Fibroblast of pulmonary artery (primary cell): ENCODE measurements at places on chromosomes 4 and X.

GRCh38 chrX:16063141-16063540 lies 60.2 kb upstream of the GRPR start:
- no peak for DNase-seq

DNA sequence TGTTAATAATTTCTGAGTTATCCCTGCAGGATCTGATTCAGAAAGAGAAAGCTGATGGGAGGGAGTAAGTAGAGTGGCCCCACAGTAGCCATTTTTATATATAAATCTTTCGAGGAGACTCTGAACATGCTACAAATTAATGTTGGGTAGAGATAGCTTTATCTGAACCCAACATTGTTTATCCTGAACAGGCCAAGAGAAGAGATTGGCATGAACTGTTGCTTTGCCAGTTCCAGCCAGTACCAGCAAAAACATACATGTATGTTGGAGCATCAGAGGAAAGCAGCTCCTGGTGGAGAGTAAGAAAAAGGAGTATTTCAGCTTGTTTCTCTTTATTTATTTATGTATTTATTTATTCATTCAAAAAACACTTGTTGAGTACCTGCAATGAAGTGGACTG lies 1.6 kb downstream of the MAOA start:
- no peak for DNase-seq

DNA sequence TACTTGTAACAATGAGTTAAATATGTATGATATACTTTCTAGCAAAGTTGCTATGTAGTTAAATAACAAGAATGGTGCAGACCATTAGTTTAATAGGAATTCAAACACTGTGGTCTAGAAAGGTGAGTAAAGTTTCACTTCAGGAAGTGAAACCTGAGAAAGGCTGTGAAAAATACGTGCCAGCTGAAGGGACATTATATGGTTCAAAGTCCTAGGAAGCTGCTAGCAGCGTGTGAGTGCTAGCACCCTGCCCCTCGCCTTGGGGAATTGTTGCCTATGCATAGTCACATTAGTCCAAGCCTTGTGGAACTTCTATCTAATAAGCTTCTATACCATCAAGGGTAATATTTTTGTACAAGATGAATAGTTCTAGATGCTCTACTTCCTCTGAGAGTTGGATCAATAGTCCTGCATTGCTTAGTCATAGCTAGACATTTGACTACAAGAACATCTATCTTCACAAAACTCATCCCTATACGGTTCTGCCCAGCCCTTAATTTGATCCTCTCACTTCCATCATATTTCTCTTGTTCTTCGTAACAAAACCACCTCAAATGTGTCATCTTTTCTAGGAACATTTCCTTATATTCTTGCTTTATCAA lies 45.8 kb upstream of the ARSJ start:
- DNase-seq: no peak

DNA sequence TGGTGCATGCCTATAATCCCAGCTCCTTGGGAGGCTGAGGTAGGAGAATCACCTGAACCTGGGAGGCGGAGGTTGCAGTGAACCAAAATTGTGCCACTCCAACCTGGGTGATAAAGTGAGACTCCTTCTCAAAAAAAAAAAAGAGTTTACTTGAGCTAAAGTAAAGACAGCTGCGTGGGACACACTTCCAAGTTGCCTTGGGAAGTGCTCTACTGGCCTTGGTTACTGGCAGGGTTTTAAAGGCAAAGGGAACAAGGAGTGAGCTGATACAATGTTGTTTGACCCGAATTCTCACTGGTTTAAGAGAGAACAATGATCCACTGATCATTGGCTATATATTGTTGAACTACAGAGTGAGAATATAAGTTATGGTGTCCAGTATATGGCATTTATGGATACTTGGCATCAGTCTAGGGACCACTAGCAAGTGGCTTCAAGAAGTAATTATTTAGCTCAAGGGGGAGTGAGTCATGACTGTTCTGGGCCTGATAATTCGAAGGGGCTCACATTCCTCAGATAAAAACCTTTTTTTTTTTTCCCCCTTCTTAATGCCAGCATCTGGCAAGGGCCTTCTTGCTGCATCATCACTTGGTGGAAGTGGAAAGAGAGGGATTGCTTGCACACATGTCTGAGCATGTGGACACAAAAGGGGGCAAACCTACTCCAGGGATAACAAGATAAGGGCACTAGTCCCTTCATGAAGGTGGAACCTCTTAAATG lies 32.3 kb downstream of the GRK4 start:
- peak; percentile 5 for DNase-seq

DNA sequence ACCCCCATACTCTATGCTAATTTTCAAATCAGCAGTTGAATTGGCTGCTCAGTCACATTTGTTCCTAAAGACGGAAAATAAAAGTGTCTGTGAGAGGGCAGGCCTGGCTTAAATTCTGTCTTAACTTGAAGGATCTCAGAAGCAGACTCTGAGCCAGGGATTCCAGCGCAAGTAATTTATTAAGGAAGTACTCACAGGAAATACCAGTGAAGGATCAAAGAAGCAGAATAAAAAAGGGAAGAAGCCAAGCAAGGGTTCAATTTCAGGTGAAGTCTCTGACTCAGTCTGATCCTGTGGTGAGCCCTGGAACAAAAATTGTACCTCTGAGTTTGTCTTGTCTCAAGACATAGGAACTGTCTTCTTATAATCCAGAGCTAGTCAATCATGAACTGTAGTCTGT lies 52.2 kb downstream of the IL1RAPL1 start:
- DNase-seq: peak; percentile 9

DNA sequence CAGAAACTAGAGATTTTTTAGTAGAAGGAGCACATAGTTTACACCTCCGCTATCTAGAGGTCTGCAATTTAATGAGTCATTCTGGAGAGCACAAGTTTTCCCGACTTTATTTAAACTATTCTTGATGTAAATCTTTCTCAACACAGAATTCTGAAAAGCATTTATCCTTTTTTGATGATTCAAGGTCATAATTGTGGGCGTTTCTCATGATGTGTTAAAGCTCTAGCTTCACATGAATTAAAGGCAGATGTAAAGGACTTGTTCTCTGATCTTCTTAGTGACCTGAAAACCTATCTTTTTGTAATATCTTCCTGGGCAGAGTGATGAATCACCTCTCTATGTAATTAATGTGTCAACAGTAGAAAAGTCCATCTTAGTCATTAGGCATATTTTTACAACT lies 128.8 kb downstream of the COMMD8 start:
- DNase-seq: peak; percentile 6

DNA sequence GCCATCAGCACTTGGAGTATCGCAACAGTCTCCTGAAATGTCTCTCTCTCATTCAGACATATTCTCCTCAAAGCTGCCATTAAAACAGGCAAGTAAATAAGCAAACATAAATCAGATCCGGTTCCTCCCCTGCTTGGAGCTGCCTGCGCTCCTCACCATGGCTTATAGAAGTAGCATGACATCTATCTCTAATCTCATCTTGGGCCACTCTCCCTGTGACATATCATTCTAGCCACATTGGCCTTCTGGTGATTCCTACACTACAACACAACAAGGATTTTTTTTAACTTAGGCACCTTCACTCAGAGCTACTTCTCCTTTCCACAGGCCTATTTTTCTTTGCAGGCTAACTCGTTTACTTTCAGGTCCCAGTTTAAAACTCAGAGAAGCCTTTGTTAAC lies 387.9 kb downstream of the ARHGAP24 start:
- no peak for DNase-seq
